T-helper 2 cell (primary cell): ENCODE measurements at places on chromosomes 2 and 18.
A peak's percentile ranks its signal among the peaks of the same experiment; 100 is the strongest.

GRCh38 chr2:107553539-107553938, 273.2 kb upstream of the RGPD4 start:
- DNase-seq, result no peak

GRCh38 chr2:86308984-86309695, 28.3 kb downstream of the REEP1 start:
- DNase-seq, result no peak

DNA sequence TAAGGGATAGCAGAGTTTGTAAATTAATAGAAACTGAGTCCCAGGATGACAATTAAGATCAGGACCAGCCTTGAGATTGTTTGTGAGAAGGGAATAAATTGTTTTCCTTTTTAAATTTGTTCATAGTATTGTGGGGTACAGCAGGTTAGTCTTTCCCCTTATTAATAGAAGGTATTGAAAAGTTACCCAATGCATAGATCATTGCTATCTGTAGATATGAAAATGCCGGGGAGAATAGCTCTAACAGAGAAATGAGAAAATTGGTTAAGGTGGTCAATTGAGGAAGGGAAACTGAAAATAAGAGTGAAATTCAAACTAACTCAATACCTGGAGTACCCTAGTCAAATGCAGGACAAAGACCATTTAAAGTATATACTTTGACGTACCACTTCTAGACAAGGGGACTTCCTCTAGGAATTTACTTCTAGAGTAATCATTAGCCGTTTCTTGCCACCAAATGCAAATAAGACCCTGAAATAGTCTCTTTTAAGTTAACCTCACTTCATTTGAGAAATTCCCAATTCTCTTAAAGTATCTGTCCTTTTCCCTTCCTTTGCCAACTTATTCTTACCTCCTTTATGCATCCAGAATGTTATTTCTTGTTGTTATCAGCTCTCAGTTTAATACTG, 1224.4 kb upstream of the LRRTM1 start:
- DNase-seq, result no peak

- DNase-seq, result peak; percentile 63
Observed at GRCh38 chr18:9614401-9615279, at the start of gene PPP4R1. Gene PPP4R1 (minus strand): TSS chr18:9614559. CDS start chr18:9614484, 75 bp downstream.

DNA sequence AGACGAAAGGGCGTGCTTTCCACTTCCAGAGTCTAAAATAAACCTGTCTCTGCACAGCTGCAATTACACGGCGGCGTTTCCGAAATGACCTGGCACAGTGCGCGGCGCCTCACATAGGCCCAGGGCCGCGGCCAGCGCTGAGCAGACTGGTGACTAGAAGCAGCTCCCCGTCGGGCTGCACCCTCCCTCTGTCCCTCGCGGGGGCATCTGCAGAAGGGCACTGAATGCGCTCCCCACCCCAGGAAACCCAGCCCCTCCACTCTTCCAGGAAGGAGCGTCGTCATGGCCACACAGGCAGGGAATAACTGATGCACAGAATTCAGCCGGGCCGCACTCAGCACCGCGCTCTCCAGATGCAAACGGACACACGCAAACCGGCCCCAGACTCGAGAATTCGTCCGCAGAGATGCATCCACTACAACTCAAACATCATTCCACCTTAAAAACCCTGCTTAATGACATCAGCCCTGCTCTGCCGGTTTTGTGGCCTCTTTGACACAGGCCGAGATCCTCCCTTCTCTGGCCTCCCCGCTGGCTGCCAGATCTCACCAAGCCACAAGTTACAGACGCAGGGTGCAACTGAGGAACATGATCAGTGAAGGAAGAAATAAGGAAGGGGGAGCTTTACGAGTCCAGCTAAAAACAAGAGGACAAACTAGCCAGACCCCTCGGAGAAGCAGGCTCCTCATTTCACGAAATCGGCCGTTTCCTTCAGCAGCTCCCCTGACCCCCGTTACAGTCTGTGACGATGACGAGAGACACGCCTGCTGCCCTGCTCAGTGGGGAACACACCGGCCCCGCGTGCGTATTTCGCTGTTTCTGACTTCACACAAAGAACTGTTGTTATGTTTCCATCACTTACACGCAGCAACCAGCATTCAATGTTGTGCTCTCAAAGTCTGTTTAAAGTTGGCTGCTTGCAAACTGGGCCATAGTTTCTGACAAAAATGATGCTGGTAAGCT, 40.2 kb downstream of the MBP start:
- no peak for DNase-seq

DNA sequence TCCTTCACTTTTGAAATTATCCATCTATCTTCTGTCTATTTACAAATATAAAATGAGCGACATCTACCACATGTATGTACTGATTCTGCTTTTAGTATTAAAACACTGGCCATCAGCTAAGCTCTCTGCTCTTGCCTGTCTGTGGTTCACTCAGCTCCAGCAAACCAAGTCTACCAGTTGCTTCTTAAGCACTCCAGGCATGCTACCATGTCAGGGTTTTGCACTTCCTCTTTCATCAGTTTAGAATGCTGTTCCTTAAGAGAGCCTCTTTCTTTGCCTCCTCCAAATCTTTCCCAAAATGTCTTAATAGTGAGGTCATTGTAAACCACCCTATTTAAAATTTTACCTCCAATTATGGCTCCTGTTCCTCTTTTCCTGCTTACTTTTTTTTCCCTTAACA, 59.5 kb downstream of the SCN3A start:
- DNase-seq, result no peak

DNA sequence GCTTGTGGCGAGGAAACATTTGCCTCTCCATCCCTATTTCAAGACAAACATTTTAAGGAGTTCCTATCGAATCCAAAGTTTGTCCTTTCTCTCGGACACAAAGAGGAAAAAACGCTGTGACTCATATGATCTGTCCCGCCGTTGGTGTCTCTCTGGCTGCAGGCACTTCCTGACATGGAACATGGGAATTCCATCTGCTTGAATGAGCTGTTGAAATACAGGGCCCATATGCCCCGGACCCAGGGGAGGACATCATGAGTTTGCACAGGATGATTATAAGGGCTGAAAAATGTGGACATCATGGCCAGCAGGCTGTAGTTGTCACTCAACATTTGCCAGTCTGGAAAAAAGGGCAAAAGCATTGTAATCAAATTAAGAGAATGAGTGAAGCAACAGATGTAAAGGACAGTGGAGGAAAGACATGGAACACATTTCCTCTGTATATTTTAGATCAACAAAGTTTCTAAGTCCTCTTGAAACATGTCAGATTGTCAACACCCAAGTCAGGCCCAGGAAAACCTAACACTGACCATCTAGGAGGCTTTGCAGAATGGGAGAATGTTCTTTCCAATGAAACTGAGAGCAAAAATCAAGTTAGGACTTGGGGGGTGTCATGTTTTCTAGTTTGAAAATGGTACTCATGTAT, 103.2 kb upstream of the SMIM21 start:
- no peak for DNase-seq

- no peak for DNase-seq
Observed at GRCh38 chr2:45264227-45265225, 255.3 kb upstream of the SIX2 start.

- no peak for DNase-seq
Observed at GRCh38 chr2:37721201-37721560, 49.7 kb upstream of the CDC42EP3 start.

- no peak for DNase-seq
Observed at GRCh38 chr18:40186677-40187076, 1768.4 kb upstream of the PIK3C3 start.

DNA sequence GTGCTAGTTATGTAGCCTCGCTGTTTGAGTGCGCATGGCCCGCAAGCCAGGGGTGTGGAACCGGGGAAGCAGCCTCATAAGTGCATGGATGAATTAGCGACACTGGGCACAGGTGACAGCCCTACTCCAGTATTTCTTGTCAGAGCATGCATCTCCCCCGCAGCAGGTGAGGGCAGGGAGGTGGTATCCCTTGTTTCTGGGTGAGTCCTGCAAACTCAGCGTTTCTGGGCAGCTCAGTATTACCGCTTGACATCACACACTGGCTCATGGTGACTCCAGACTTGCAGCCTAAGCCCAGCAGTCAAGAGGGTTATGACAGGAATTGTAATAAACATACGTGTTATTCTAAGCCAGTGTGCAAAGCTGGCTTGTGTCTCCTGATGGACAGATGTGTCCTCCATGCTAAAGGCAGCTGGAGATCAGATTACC, 2.5 kb downstream of the CABLES1 start:
- peak; percentile 25 for DNase-seq

DNA sequence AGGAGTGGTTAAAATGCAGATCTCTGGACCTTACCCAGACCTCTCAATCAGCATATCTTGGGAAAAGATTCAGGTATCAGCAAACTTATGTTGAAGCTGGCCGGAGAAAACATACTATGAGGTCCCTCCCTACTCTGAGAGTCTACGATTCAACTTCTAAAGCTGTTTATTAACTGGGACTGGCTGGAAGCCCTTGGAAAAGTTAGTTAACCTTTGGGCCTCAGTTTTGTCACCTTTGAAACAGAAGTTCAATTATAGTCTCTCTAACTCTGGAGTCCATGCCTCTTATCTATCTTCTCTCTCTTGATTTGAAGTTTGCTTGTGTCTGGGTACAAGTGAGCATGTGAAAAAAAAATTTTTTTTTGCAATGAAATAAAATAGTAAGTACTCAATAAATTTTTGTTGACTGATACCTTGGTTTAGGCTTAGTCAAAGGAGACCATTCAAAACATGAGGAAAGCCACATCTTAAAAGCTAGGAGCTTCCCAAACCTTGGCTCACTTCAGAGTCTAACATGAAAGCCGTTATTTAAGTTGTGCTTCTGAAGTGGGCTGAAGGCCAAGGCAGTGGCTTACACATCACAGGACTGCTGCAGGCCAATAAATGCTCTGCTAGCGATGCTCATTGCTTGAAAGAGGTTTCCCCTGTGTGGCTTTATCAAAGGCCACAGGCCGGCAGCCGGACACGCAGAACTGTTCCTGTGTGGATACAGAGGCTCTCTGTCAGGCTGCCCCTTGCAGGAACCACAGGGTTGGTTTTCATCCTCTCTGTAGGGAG, 110.6 kb upstream of the FAM136A start:
- DNase-seq, result no peak

DNA sequence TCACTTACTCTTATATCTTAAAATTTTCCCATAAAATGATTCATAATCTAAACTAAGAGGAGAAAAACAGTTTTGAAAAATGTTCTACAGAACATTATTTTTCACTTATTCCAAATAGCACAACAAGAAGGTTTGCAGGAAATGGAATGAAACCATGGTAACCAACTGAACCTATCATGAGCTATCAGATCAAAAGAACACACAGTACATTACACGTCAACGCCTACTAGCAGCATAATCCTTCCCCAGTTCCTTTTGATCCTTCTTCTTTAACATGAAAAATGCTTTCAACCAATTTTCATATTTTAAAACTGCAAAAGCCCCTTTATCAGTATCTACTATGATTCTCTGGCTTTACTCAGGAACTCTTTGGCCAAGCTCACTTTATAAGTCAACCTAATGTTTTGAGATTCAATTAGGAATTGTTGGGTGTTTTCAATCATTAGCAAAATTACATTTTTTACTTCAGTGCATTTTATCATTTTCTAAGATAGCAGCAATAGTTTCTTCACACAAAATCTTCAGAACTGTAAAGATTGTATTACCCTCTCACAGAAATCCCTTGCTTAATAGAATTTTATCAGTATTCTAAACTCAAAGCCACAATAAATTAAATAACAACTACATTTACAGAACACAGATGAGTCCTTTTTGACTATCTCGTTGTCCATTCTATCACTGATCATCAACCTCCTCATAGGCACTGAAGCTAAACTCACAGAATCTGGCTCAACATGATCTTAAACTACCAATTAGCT, 102.5 kb downstream of the CHN1 start:
- no peak for DNase-seq

- DNase-seq, result no peak
Observed at GRCh38 chr2:33777786-33778185, 178.7 kb upstream of the FAM98A start.

DNA sequence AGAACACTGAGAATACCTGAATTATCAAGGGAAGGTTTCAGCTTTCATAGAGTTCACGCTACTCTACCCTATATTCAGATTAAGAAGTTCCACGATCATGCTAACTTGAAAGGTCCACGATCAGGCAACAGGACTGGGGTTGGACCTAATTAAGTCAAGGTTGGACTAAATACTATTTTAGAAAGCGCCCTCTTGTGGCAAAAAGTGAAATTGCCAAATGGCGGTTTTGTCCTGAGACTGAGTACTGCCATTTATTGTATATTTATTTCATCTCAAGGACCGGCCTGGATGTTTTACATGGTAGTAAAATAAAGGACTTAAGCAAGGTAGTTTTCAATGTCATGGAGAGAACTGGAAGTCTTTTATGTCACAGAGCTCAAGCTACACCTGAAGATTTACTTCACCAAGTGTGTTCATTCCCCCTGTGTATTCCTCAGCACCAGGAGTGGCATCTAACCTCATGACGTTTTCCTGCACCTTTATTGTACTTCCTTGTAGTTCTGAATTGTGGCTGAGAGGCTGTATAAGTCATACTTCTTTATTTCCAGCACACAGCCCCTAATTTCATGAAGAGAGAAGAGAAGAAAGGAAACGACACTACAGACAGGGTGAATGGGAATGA, 56.8 kb downstream of the SRD5A2 start:
- DNase-seq, result no peak

GRCh38 chr2:9897846-9898245, 53.6 kb upstream of the GRHL1 start:
- DNase-seq, result no peak

DNA sequence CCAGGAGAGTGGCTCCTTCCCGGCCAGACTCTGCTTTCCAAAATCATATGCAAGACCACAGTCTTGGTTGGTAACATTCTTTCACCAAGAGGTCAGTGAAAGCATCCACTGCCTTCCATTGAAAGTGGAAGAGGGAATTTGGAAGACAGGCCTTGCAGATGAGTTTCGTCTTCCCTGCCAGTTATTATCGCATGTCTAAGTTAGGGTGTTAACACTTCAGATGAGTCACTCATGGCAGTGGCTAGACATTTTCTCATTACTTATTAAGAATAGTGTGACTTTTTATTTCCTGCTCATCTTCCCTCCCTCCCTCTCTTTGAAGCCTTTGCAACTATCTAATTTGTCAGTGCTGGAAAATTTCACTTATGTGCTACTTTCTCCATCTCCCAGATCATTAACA, 102.9 kb upstream of the EPB41L3 start:
- DNase-seq, result no peak

DNA sequence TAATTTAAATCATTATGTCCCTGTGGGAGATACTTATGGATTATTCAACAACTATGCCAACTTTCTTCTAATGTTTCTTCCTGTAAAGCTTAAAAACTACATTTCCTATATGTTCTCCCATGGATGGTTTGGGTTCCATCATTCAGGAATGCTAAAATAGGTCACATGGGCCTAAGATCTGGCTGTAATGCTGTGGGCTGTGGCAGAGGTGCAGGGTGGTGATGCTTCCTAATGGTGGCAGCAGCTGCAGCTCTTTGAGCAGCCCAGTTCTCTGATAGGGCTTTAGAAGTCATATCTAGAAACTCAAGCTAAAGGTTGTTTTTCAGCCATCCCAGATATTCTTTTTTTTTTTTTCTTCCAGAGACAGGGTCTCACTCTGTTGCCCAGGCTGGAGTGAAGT, 266.1 kb downstream of the ZNF385B start:
- DNase-seq, result no peak

- no peak for DNase-seq
Observed at GRCh38 chr2:219081701-219082331, 21.1 kb upstream of the IHH start.
